ENCODE measurements at places on chromosomes 7 and 10.
A peak's percentile ranks its signal among the peaks of the same experiment; 100 is the strongest.

DNA sequence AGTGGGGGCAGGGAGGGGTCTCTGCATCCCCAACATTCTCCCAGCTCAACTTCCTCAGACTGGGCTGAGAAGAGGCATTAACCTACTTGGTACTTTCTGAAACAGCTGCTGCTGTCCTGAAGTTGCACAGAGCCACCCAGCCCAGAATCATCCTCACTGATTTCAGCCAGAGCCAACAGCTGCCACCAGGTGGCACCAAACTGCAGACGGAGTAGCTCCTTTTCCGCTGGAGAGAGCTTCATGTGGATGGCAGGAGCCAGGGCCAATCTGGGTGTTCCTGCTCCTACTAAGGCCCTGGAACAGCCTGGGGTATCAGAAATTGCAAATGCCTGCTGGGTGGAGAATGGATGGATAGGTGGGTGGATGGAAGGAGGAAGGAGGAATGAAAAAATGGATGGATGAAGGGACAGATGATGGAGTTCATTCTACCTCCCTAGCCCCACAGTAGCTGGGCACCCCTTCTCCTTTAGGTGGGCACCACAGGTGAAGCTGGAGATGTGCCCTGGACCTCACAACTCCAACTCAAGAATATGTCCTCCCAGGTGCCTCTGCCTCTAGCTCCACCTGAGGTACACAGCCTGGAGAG lies 11.8 kb upstream of the DRGX start:
- DNase-seq = peak; percentile 83

DNA sequence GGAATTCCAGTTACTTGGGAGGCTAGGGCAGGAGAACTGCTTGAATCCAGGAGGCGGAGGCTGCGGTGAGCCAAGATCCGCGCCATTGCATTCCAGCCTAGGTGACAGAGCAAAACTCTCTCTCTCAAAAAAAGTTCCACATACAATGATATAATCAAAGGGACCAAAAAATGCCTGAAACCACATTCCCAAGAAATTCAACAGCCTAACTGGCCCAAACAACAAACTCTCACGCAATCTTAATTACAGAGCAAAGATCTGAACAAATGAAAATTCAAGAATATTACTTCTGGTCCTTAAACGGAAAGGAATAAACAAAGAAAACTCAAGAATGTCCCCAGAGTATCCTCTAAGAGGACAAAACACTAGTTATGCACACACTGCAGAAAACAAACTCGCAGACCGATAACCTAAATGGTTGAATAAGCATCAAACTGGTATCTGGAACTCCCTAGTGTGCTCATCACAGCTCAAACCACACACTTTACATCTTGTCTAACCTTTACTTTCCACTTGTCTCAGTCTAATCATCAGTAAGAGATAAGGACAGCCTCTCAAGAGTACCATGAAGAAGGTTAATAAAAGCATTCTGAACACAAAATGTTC lies 3.7 kb downstream of the OGA start:
- peak; percentile 70 for DNase-seq

- peak; percentile 59 for DNase-seq
Observed at GRCh38 chr7:142603870-142604448, 145.3 kb upstream of the PRSS1 start.

GRCh38 chr10:90042075-90042474 lies 340.7 kb downstream of the KIF20B start:
- no peak for DNase-seq

- DNase-seq = no peak
Observed at GRCh38 chr10:123269675-123270074, 115.5 kb downstream of the BUB3 start.

DNA sequence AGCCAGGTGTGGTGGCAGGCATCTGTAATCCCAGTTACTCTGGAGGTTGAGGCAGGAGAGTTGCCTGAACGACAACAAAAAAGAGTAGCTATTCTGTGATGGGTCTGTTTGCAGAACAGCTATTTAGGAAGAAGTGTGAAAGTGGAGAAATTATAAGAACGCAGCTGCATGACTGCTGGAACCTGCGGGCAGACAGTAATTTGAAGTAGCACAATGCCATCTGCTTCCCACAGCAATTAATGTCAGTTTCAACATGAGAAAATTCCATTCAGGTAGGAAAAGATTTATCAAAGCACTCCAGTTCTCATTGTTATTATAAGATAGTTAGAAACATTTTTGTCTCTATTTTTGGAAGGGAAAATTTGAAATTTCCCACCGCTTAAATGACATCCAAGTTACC lies 21.5 kb downstream of the LAMB1 start:
- no peak for DNase-seq

GRCh38 chr10:107133656-107134055 lies 30.9 kb downstream of the SORCS1 start:
- no peak for DNase-seq

GRCh38 chr7:131829947-131830558 lies 273.6 kb upstream of the PODXL start:
- DNase-seq = no peak

GRCh38 chr7:44881610-44882009 lies 3.7 kb downstream of the PURB start:
- DNase-seq = peak; percentile 38

- DNase-seq = peak; percentile 47
Observed at GRCh38 chr10:97278491-97278989, 13.9 kb downstream of the ARHGAP19 start.

DNA sequence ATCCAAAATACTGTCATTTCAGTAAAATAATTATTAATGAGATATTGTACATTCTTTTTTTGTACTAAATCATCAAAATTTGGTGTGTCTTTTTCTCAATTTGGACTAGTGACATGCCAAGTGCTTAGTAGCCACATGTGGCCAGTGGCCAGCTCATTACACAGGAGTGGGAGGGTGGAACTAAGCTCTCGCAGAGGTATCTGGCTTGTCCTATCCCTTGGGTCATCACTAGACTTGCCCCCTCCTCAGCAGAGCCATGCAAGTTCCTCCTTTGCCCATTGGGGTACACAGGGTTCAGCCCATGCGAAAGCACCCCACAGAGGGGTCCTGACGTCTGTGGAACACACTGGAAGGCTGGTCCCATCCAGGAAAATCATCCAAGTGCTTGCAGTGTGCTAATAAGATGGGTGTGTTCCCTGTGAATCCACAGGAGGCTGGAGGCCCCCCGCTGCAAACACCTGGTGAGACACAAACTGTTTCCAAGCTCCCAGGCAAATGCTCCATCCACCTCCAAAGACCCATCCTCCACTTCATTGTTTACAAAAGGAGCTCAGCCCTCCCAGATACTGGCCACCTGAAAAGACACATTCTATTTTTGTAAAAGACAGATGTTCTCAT lies 1.3 kb downstream of the ARHGAP22 start:
- no peak for DNase-seq

GRCh38 chr7:45416846-45417245 lies 157.3 kb upstream of the ADCY1 start:
- no peak for DNase-seq

DNA sequence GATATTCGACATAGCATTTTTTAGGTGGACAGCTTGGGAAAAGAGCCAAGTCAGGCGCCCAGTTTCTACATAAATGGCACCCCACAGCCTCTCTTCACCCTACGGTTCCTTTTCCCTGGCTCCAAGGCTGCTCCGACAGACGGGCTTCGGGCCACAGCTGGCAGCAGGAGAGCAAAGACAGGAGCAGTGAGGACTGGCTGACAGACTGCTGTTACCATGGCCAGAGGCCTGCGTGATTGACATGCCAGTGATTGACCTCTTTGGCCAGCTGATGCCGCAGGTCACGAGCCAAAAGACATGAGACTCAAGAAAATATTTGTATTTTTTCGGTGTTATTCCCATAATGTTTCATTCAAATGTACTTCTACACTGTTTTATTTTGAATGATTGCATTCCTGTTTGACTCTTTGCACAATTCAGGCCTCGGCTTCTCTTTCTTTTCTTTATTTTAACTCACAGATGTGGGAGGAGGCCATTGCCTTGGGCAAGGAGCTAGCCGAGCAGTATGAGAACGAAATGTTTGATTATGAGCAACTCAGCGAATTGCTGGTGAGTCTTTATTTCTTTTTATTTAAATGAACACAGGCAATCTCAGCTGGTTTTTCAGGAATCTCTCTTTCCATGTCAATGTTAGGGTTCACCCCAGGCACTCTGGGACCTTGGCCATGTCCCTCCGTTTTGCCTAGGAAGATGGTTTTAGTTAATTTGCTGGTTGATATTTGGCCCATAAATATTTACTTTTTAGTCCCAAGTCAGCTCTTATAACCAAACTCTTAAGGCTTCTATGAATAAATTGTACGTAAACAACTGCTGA lies 146.3 kb upstream of the NPS start:
- DNase-seq = no peak

GRCh38 chr7:134262322-134262721 lies 54.4 kb downstream of the SLC35B4 start:
- DNase-seq = no peak

DNA sequence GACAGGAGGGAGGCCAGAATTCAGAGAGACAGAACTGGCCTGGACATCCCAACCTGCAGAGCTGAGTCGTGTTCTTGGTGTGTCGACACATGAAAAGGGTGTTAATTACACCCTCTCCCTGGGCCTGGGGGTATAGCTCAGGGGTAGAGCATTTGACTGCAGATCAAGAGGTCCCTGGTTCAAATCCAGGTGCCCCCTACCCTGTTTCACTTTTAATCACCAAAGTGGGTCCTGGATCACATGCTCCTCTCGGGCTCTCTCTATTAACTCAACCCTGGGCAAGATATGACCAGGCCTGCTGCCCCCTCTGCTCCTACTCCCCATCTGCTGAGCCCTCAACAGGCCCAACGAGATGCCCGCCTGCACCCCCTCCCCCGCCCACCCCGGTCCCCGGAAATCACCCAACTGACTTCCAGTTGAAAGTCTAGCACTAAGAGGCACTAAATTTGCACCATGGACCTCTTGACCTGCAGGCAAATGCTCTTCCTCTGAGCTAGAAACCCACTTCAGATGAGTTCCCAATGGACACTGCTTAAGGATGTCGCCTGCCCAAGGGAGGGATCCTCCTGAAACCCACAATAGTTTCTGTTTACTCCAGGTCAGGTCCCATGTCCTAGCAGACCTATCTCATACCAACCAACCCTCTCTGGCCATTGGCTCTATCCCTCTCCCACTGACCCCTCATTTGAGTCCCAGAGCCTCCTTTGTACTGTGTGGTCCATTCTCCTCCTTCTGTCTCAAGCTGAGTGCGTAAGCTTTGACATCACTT lies 137.6 kb downstream of the ZNF467 start:
- DNase-seq = no peak

DNA sequence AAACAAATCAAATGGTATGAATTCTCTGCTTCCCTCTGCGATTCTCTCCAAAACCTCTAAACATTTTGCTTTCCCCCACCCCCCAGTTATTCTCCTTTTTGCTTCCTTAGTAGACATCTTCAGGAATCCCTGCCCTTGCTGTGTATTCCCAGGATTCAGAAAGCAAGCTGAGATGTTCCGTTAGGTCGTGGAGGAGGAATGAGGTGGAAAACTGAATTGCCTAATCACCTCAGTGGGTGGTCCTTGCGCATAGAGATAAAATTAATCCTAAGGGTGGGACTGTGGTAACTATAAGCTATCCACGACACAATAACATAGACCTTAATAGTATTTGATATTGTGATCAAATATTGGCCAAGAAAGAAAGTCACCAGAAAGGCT lies 49.1 kb upstream of the SEMA3C start:
- DNase-seq = no peak

DNA sequence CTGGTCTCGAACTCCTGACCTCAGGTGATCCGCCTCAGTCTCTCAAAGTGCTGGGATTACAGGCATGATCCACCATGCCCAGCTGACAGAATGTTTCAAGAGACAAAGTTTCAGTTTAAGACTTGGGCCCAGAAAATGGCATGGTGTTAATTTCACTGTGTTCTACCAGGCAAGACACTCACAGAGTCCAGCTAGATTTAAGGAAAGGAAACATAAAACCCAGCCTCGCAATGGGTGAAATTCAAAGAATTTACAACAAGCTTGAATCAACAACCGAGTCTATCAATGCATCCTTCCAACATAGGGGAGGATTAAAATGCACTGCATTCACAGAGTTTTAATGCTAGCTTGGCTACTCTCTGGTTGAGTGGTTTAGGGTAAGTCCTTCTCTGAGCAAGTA lies 764.0 kb downstream of the XPNPEP1 start:
- no peak for DNase-seq

DNA sequence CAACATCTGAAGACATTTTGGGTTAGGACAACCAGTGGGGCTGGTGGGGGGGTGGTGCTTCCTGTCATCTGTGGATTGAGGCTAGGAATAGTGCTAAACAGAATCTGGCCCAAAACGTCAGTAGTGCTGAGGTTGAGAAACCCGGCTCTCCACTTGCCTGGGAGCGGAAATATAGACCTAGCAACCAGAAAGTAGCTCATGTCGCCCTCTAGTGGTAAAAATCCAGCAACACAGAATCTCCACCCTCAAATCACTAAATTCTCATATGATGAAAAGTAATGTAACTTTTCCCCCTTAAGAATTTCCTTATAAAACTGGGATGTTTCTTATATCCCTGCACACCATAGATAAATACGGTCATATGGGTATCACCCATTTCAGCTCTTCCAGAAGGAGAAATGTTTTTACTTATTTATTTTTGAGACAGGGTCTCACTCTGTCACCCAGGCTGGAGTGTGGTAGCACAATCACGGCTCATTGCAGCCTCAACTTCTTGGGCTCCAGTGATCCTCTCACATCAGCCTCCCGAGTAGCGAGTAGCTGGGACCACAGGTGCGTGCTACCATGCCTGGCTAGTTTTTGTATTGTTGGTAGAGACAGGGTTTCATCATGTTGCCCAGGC lies 34.4 kb downstream of the ZC3HAV1 start:
- DNase-seq = peak; percentile 65

GRCh38 chr10:6011558-6011957 lies 34.2 kb upstream of the IL15RA start:
- DNase-seq = no peak

DNA sequence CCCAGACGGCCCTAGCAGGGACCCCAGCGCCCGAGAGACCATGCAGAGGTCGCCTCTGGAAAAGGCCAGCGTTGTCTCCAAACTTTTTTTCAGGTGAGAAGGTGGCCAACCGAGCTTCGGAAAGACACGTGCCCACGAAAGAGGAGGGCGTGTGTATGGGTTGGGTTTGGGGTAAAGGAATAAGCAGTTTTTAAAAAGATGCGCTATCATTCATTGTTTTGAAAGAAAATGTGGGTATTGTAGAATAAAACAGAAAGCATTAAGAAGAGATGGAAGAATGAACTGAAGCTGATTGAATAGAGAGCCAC lies 184 bp downstream of the CFTR start:
- no peak for DNase-seq

- peak; percentile 30 for DNase-seq
Observed at GRCh38 chr10:104639590-104640338, 1.3 kb upstream of the SORCS3 start.
